Cortex of kidney (tissue), 1 donor: ENCODE measurements at places on chromosomes 16 and 17.

- no peak for DNase-seq
Measured at GRCh38 chr16:68826652-68827051, 16.7 kb upstream of the TANGO6 start.

- DNase-seq = no peak
Measured at GRCh38 chr16:56369202-56369601, 56.1 kb downstream of the AMFR start.

DNA sequence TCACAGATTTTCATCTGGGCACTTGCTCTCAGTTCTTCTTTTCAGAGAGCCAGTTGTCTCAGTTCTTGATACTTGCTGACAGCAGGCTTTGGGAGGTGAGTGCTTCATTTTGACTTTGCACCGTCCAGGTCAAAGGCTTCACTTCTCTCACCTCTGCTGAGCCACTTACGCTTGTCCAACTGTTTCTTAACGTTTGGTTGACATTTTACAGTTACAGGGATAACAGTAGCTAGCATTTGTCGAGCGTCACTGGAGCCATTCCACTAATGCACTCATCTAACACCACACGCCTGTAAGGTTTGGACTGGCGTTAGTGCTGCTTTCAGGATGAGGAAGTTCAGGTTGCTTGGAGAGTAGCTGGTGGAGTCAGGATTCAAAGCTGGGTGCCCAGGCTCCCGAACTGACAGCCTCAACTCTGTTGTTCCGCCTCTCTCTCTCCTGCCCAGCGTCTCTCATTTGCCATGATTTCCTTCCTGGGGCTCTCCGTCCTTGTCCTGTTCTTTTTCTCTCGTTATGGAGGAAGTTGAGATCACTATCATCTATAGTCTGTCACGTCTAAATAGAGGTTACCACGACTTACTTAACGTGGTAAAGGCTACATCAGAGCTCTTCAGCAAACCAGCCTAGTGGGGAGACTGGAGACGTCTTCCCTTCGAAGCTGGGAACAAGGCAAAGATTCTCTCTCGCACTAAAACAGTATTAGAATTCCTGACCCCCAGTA lies 220.8 kb downstream of the RPTOR start:
- DNase-seq = no peak

DNA sequence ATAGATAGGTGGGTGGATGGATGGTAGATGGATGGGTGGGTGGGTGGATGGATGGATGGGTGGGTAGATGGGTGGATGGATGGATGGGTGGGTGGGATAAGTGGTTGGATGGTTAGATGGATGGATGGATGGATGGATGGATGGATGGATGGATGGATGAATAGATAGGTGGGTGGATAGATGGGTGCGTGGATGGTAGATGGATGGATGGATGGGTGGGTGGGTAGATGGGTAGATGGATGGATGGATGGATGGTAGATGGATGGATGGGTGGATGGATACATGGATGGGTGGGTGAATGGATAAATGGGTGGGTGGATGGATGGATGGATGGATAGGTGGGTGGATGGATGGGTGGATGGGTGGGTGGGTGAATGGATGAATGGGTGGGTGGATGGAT lies 50.0 kb upstream of the FASN start:
- no peak for DNase-seq

DNA sequence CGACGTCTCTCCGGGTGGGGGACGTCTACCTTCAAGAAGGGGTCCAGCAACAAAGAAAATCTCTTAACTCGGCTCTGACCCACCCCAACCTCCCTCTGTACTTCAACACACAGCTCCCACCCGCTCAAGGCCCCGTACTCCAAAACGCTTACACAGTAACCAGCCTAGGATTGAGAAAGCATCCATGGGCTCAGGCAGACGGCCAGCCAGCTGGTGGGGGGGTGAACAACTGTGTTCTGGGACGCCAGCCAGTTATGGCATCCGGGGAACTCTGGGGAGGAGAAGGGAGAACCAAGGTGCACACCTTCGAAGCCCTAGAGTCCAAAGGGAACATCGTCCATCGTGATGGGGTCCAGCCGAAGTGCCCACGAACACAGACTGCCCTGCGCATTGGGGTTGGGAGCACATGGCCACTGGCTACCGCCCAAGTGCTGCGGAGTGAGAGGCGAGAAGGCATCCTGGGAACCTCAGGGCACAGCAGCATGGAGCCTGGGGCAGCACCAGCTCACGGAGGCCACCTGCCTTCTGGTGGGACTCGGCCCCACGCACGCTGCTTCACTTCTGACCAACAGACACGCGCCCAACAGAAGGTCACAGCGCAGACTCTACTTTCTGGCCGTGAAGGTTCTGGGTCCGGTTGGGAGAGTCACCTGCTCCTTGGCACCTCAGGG lies 14.3 kb downstream of the SLC16A3 start:
- DNase-seq = no peak

- no peak for DNase-seq
Measured at GRCh38 chr17:82327757-82328140, 5.8 kb downstream of the SECTM1 start.

DNA sequence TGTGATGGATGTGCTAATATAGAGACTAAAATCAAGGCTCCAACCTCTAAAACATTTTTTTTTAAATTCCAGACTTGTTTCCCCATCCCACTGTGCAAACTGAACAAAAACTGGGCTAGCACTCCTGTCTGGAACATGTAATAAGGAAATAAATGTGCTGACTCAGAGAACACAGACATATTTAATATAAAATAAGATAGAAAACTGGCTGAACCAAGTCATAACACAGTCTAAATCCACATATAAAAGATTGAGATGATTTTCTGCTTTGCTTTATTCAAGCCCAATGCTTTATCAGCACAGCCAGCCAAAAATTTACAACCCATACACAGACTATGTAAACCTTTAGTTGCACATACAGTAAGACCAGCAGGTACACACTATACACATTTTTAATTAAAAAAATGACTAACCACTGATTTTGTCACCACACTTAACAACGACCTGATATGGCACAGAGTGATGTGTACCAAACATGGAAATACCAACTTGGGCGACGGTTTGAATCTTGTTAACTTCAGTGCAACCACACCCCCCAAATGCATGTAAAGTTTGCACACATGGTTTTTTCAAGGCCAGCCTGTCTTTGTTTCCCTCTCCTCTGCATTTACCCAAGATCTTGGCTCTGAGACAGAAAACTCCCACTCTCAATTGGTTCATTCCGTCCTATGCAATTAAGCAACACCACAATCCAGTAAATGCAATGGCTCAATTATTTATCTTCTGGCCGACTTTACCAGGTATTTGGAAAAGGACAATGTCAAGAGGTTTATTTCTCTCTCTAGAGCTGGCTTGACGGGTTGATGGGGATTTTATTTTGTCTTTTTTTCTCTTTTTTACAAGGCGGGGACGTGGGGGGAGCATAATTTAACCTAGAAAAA lies 1.2 kb downstream of the STAT3 start:
- no peak for DNase-seq

- no peak for DNase-seq
Measured at GRCh38 chr17:72852277-72852938, 240.1 kb downstream of the SLC39A11 start.

DNA sequence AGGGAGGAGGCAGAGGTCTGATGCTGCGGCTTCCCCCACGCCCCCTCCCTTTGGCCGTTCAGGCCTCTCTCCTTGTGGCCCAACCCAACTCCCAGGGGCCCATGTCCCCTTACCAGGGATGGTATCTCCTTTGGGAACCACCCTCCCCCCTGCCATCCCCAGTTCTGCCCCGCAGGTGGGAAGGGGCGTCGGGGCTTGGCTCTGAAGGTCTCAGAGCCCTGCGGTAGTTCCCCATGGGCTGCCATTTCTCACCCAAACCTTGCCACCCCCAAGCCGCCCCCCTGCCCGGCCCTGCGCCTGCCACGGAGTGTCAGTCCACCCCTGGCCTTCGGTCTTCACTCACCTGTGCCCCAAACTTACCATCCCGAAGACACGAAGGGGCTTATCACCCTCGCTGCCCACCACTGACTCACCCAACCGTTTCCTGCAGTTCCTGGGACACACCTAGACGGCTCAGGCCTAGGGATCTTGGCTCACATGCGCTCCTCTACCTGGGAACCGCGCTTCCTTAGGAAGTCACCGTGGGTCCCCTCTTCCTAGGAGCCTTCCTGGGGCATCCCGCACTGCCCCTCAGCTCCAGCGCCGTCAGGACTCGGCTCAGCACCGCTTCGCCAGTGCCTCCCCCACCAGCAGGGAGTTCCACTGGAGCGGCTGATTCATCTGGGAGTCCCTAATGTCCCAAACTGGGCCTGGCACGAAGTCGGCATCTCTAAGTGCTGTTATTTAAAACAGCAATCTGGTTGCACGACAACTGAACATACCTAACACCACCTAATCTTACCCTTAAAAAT lies 1.1 kb upstream of the DOC2A start:
- no peak for DNase-seq

DNA sequence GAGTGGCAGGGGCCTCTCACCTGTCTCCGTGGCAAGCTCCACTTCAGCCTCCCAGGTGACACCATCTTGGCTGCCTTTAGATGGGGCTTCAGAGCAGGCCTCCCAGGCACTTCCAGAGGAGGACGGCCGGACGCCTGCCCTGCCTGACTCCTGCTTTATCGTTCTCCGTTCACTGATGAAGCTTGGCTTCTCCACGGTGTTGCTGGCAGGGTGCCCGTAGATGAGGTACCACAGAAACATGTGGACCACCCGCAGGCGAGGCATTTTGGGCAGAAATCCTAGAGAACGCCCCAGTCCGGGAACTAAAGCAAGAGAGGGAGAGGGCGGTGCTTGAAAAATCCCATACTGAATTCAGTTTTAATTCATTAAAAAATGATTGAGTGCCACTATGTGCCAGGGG lies 54.5 kb downstream of the GTF3C1 start:
- no peak for DNase-seq
